Activated CD4-positive, alpha-beta T cell treated with anti-CD3 and anti-CD28 coated beads for 36 hours (primary cell): ENCODE measurements at places on chromosomes 5 and 9.

DNA sequence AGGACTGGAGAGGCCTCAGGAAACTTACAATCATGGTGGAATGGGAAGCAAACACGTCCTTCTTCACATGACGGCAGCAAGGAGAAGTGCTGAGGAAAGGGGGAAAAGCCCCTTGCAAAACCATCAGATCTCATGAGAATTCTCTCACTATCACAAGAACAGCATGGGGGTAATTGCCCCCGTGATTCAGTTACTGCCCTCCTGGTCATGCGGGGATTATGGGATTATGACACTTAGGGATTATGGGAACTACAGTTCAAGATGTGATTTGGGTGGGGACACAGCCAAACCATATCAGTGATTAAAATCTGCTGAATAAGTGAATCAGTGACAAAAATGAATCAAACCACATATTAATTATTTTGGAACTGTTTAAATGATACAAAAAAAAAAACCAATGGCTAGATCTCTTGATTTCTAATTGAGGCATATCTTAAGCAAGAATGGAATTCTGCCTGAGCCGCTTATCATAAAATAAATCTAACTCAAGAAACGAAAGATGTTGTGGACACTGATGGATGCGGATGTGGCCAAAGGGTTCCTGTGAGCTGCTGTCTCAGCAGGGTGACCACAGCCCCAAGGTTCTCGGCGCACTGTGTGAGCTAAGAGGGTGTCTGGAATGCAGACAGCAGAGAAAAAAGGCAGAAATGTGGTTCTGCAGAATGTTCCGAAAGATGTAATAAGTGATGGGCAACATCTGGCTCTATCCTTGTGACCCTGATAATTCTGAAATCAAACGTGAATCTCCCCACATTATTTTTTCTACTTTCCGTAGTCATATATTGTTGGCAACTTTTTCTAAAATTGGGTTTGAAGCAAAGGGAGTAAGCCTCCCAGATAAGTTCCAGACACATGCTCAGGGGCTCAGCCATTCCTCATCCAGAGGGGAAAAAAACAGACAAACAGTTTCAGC lies 107.2 kb upstream of the ICE1 start:
- no peak for DNase-seq

DNA sequence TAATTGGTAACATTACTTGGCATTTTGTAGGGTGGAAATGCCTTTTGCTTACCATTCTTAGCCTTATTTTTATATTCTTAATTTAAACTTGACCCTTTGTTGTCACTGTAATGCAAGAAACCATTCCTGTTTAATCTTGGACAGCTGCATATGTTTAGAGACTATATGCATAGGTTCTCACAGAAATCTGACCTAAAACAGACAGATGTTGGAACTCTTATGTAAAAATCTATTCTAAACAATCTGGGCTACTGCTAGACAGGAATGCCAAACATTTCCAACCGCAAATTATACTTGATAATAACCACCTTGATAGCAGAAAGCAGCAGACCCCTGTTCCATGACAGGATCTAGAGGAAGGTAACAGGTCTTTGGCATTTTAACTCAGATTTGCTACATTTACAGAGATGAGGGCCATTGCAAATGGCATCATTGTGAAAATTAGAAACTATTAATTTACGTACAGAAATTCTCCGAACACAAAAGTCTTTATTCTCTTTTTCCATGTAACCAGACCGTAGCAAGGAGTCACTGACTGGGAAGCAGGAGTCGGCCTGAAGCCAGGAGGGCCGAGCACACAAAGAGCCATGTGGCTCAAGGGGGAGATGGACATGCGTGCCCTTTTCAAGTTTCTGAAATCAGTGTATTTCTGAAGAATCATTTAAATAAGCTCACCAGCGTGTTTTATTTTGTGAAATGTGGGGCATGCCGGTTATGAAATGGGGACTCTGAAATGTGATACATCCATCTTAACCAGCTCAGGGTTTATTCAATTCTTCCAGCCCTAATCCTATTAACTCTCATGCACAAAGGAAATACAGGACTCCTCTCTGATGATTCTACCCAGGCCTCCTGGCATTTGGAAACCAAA lies 139.3 kb downstream of the AOPEP start:
- no peak for DNase-seq

DNA sequence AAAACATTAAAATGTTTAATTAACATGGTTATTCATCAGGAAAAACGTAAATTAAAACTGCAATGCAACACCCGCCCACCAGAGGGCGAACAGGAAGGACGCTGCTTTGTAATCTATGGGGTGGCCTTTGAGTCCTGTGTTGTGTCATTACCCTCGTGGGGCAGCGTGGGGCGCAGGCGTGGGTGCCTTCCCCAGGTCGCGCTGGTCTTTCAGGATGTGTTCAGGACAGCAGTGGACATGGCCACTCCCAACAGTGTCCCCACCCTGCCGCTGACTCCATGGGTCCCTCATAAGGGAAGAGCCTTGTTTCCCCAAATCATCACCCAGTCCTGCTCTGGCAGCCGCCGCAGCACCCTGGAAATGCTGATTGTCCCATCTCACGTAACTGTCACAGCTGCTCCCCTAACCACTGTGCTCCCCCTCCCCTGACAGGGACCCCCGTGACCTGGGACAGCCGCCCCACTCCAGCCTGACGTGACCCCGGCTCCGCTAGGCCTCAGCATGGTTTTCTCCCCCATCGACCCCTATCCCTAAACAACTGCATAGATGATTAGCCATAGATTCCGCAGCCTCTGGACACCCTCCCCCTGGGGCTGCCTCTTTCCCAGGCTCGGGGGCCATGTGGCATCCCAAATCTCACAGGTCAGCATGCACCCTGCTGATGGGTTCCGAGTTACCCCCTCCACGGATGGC lies 36.4 kb downstream of the GLT6D1 start:
- DNase-seq, result peak; percentile 75

DNA sequence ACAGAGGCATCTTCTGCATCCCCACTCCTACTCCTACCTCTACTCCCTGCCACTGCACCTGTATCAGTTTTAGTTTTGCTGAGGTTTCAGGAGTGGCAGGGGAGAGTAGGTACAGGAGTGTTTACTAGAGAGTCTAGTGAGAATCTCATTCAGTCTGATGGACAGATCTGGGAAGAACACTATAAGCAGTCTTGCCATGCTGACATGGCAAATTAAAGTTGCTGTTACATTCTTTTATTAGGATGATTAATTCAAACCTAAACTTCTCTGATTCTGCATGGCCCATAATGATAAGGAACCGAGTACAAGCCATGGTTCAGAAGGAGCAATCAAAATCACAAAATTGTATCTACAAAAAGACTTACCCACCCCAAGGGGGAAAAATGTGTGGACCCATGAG lies 7.4 kb downstream of the ARSK start:
- no peak for DNase-seq

DNA sequence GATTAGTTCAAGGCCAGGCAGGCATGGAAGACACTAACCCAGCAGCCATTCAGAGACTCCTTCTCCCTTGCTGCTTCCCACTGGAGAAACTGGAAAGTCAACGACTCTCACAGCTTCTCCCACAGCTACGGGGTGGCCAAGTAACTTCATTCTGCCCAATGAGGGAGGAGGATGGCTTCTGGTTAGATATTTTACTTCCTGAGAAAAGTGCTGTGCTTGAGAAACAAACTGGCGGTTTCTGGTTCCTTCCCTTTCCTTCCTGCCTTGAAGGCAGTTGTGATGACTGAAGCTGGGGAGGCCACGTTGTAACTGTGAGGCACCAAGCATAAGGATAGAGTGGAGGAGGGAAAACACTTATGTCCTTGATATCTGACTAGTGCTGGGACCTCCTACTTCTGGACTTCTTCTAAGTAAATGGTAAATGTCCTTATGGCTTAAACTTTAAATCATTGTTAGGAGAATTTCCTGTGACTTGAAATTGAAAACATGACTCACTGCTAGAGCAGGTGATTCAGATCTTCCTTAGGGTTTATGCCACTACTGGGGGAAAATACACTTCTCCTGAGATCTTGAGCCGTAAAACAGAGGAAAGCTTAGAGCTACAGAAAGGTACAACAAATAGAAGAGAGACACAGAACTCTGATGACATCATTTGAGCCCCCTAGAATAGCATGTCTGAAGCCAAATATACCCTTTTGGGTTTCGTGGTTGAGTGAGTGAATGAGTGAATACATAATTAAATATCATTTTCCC lies 3.1 kb upstream of the GNPDA1 start:
- peak; percentile 69 for DNase-seq

- peak; percentile 29 for DNase-seq
Observed at GRCh38 chr9:37954581-37954981, 50.7 kb upstream of the SLC25A51 start.

DNA sequence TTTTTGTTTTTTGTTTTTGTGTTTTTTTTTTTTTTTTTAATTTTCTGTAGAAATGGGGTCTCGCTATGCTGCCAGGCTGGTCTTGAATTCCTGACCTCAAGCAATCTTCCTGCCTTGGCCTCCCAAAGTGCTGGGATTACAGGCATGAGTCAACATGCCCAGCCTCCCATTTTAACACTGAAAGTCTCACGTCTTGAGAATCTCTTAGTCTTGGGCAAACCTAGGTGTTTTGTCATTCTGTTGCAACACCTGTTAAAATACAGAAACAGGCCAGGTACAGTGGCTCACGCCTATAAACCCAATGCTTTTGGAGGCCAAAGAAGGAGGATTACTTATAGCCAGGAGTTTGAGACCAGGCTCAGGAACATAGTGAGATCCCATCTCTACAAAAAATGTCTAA lies 599.0 kb downstream of the TLR4 start:
- no peak for DNase-seq

GRCh38 chr9:21579247-21579671 lies 97.1 kb upstream of the IFNE start:
- DNase-seq, result peak; percentile 33

GRCh38 chr5:135873831-135874230 lies 21.8 kb downstream of the IL9 start:
- DNase-seq, result no peak

DNA sequence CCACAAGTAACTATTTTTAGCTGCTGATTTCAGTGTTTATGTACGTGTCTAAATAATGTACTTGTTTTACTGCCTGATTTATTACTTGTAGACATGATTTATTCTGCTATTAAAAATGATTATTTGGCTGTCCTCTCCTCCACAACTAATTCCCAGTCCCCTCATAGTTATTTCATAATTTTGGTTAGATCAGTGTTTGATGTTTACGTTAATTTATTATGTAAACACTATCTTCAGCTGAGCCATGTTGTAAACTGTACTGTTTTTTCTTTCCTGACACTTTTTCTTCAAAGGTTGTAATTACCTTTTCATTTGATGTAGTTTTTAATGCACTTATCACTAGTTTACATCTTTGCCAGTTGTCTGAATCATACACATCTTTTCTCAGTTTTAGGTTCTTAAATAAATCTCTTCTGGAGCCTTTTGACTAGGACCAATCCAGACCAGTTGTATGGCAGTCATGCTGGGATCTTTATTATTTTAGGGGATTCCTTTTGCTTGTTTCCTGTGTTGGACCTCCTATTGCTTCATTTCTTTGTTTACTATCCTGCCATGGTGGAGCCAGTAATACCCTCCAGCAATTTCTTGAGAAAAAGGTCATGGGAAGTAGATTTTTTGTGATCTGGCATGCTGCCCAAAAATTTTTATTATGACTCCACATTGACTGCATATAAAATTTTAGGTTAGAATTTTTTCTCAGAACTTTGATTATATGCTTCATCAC lies 16.1 kb downstream of the AP3S1 start:
- DNase-seq, result no peak

GRCh38 chr9:128033609-128034008 lies 33.5 kb downstream of the NAIF1 start:
- peak; percentile 39 for DNase-seq

DNA sequence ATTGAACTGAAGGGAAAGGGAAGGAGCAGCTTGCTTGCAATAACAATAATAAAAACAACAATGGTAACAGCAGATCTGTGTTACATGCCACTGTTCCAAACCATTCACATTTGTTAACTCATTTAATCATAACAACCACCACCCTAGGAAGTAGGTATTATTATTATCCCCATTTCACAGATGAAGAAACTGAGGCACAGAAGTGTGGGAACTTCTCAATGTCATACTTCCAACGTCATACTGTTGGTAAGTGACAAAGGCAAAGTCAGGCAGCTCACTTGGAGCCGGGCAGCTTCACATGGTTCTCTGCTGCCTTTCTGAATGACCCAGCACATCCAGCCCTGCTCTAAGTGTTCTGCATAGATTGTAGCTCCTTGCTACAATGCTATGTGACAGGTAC lies 72.6 kb downstream of the FOXD1 start:
- DNase-seq, result no peak

DNA sequence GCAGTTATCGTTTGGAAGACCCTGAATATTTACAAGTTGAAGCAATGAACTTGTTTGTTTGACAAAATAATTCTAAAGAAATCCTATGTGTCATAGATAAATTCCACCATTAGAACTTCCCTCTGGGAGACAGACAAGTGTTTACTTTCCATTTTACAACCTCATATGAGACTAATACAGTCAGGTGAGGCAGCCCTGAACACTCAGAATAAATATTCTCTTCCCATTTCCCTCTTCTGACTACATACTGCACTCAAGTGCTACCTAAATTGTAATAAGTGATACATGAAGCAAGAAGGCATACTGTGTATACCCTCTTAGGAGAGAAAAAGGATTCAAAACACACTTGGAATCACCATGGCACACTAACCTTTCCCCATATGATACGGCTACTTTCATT lies 6.8 kb downstream of the RASEF start:
- no peak for DNase-seq

DNA sequence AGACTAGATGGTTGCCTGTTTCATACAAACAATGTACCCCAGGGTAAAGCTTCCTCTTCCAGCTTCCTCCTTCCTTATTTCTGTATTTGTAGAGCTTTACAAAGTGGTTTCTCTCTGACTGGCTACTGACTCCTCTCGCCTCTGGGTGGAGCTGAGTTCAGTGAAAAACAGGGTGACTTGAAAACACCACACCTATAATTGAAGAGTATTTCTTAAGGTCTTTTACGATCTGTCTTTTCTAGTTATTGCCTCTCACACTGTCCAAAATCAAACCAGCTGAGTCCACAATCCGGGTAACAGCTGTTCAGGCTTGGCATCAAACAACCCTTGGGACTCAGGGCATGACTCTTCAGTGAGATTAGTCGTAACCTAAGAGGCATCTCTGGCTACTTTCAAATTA lies 200.4 kb downstream of the ARRDC3 start:
- no peak for DNase-seq

GRCh38 chr9:72278959-72279358 lies 86.0 kb downstream of the ZFAND5 start:
- DNase-seq, result no peak

DNA sequence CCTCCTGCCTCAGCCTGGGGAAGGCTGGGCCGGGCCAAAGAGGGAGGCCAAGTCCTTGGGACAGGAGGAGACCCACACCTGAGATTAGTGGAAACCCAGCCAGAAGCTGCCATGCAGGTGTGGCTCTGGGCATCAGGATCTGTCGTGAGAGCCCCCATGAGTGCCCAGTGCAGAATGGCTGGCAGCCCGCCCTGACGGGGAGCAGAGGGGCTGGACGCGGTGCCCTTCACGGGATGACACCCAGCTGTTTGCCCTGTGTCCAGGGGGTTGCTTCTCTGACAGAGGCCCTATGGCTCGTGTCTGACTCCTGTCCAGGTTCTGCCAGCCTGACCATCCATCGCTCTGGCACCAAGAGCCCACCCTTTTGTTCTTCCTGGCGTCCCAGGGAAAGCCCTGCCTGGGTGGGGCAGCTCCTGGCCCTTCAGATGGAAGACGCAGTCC lies 8.5 kb downstream of the DIPK1B start:
- no peak for DNase-seq
